Heart right ventricle (tissue), 16 donors: ENCODE measurements at places on chromosomes 3 and 15. TPM values are rescaled to one million over a fixed set of nuclear protein-coding genes. Genes with fewer than 3 reads are reported as not detected.

GRCh38 chr3:177977381-177978158, 558.7 kb upstream of the KCNMB2 start:
- no peaks in the 10 kb centered on the region for H3K36me3 ChIP-seq
- no peak overlapping the region for H3K27ac ChIP-seq
- H3K27me3 ChIP-seq: no peaks in the 10 kb centered on the region

DNA sequence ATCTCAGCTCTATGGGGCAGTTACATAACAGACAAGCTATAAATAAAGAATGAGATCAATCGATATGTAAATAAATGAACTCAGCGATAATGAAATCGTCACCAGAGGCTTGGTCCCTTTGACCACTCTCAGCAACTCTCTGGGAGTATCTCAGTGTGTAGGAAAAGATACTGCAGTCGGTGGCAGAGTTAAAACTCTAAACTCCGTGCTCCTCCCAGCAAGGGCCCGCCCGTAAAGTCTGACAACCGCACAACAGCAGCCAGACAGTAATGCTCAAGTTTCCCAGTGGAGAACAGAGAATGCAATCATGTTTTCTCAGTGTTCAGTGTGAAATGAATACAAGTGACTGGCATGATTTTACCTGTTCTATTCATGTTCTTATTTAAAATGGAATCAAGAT, 28.3 kb upstream of the IGF1R start:
- peaks cover 74% of the 10 kb centered on the region for H3K27me3 ChIP-seq
- H3K4me3 ChIP-seq: no peak overlapping the region
- DNase-seq: no peak
- no peaks in the 10 kb centered on the region for H3K36me3 ChIP-seq
- H3K27ac ChIP-seq: no peak overlapping the region

GRCh38 chr15:74964794-74965193, 8.2 kb upstream of the RPP25 start:
- DNase-seq: no peak
- H3K4me3 ChIP-seq: no peak overlapping the region
- H3K36me3 ChIP-seq: no peaks in the 10 kb centered on the region
- H3K4me1 ChIP-seq: no peaks in the 10 kb centered on the region
- no peaks in the 10 kb centered on the region for H3K27me3 ChIP-seq

DNA sequence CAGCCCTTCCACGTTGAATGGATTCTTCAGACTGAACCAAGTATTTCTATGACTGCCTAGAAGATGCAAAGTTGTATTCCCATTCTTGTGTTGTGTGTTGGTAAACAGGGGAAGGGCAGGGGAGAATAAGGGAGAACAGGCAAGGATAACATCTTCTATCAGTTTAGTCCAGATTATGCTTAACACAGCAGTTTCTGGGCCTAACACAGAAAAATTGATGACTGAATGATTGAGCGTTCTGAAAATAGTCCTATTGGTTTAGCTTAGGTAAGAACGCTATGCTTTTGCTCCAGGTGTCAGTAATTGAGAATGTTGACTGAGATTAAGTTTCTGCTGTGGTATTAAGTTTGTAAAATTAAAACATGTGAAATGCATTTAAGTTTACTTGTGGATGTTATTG, 8.6 kb downstream of the FOXB1 start:
- H3K36me3 ChIP-seq: no peaks in the 10 kb centered on the region
- DNase-seq: no peak
- no peaks in the 10 kb centered on the region for H3K4me1 ChIP-seq
- no peak overlapping the region for H3K4me3 ChIP-seq
- H3K27ac ChIP-seq: no peak overlapping the region

DNA sequence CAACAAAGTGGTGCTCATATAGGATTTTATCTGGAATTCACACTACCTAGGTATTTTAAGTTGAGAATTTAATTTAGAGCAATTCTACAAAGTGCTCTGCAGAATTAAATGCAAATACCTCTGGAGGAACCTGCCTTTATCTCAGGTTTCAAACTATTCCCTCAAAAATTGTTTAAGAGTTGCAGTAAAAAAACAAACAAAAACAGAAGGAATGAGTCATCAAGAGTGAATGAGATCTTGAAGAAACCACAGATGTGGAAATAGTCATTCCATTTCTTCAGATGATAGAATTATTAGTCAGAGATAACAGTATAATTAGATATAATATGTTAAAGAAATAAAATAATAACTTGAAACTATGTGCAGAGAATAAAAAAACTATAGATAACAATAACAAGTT, 80.8 kb upstream of the SCN5A start:
- no peak for DNase-seq
- no peak overlapping the region for H3K4me3 ChIP-seq
- H3K27ac ChIP-seq: no peak overlapping the region

DNA sequence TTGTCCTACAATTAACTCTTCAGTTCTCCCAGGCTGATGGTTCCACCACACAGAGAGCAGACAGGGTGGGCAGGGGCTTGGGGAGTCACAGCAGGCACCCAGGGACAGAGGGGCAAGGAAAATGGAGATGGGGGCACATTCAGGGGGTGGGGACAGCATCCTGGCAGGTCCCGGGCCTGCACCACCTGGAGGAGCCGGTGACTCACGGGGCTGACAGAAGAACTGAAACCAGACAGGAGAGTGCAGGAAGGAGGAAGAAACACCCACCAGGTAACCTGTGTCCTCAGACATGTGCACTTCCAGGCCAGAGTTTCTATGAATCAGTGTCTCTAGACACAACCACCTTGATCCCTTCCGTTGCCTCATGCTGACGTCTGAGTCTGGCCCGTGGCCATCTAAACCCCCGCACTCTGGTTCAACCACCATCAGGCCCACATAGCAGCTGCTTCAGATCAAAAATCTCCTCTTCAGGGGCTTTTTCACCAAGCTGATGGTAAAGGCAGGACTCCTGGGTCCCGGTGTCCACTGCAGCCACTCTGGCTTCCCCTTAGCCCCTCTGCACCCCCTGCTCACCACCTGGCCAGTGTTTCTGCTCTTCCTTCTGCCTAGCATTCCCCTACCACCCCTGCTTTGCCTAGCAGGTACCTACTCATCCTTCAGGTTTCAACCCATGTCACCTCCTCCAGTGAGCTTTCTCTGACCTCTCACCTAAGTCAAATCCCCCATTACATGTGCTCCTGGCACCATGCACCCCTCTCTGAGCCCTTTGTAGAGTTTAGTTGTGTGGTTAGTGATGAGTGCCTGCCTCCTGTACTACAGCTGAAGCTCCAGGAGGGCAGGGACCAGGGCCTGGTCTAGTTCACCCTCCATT, 16.5 kb upstream of the CYP11A1 start:
- no peaks in the 10 kb centered on the region for H3K36me3 ChIP-seq
- DNase-seq: no peak
- no peak overlapping the region for H3K4me3 ChIP-seq
- no peaks in the 10 kb centered on the region for H3K27me3 ChIP-seq
- no peak overlapping the region for H3K27ac ChIP-seq

Gene NAALADL2
- polyA plus RNA-seq: 0.36 TPM

- no peaks in the 10 kb centered on the region for H3K36me3 ChIP-seq
- no peaks in the 10 kb centered on the region for H3K27me3 ChIP-seq
- H3K27ac ChIP-seq: no peak overlapping the region
- H3K4me1 ChIP-seq: no peaks in the 10 kb centered on the region
These were observed 21.3 kb downstream of the LSAMP start for GRCh38 chr3:116423945-116424344.

DNA sequence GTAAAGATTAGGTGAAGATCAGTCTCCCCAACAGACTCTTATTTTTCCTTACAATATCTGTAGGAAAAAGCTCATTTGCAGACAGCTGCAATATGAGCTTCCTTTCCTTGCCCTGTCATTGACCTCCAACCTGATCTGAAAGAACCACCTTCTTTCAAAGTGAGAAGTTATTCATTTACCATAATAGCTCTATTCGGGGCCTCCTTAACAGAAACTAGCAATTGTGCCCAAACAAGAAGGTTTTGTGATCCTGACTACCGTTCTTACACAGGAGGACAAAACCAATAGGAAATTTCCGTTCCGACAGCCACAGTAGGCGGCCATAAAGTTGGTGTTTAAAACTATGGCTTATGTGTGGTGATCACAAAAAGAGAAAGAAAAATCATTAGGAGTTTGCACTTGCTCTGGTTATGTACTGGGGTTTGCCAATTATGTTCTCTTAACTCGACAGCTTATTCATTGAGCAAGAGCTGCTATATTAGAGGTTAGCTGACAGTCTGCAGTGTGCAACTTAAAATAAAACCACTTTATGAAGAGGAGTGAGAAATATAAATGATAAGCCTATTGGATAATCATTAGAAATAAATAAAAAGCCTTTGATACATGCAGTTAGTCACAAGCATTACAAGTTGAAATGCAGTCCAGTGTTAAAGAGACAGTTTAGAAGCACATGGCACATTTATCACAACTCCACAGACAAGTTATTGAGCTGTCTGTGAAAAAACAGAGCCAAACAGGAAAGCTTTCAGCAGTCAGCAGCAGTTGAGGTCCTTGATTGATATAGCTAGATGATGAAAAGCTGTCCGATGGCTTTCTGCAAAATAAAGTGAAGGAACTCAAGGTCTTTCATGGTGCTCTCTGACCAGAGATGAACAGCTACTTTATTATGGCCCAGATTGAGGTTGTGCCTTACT, 199.8 kb downstream of the WDR72 start:
- no peak overlapping the region for H3K4me3 ChIP-seq
- DNase-seq: no peak
- H3K27me3 ChIP-seq: peaks cover 2% of the 10 kb centered on the region
- no peak overlapping the region for H3K27ac ChIP-seq
- no peaks in the 10 kb centered on the region for H3K4me1 ChIP-seq

Gene SLC24A5
- polyA plus RNA-seq: not detected

GRCh38 chr3:107241217-107241616, 136.0 kb upstream of the CCDC54 start:
- no peaks in the 10 kb centered on the region for H3K27me3 ChIP-seq
- H3K27ac ChIP-seq: peak overlapping the region; percentile 80
- peak; percentile 21 for DNase-seq
- H3K4me3 ChIP-seq: peak overlapping the region; percentile 72
- peaks cover 5% of the 10 kb centered on the region for H3K4me1 ChIP-seq
- H3K36me3 ChIP-seq: no peaks in the 10 kb centered on the region
